ENCODE measurements at places on chromosomes 7 and 10.

DNA sequence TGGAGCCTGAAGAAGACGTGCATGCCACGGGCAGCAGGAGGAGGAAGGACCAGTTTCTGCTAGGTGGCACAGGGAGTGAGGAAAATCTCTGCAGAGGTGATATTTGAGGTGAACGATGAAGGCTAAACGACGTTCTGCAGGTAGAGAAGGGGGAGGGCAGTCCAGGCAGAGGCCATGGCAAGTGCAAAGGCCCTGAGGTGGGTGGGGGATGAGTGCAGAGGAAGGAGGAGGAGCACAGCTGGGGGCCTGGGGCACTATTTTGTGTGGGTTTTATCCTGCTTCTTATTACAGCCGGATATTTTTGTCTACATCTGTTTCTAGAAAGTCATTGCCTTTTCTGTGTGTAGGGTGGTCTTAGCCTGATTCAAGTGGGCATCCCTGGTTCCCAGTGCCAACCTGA lies 57.6 kb downstream of the GOLGA7B start:
- DNase-seq: no peak

- no peak for DNase-seq
Observed at GRCh38 chr7:105022458-105022857, 8.5 kb downstream of the KMT2E start.

- no peak for DNase-seq
Observed at GRCh38 chr7:45978731-45979211, 57.7 kb upstream of the IGFBP3 start.

GRCh38 chr7:126804604-126805003 lies 448.1 kb downstream of the GRM8 start:
- DNase-seq: no peak

GRCh38 chr7:104643587-104644217 lies 315.3 kb downstream of the LHFPL3 start:
- DNase-seq: peak; percentile 15

DNA sequence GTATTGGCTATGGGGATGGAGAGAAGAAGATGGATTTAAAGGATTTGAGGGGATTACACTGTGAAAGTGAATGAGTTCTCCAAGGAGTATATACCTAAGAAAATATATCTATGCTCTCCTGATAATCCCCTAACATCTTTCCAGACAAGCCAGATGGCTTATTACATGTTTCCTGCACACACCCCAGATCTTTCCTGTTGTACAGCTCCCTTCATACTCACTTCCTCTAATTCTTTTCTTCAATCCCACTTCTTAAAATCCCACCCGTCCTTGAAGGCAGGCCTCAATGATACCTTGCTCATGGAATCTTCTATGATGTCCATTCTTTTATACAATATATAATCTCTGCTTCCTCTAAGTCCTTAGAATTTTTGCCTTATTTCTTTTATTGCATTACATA lies 317.2 kb upstream of the DGKB start:
- DNase-seq: no peak

DNA sequence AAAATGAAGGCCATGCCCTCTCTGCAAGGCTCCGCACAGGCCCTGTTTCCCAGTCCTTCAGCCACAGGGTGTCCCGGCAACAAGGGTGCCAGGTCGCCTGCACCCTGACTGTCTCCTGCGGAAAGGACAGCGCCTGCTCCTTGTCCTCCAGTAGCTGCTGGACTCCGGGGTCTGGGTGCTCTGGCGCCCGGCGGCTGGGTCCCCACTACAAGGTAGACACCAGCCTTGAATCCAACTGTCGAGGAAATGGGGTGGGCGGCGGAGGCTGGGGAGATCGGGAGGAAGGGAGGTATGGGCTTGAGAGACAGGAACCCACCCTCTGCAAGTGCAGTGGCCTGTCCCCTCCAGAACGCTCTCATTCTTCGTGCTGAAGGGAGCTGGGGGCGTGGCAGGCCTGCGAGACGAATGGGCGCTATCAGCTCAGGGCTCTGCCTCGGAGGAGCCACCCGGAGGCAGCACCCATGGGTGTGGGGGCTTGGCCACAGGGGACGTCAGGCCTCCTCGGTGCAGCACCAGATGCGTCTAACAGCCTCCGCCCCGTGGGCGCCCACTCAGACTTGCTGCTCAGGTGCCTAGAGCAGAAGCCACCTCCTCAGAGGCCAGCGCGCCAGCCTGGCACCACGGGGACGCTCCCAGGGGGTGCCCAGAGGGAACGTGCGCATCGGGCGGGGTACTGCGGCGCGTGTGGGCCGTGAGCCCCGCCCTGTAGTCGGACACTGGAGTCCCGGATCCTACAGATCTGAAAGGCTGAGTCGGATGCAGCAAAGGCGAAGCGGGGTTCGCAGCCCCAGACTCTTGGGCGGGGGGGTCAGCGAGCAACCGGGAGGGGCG lies 15.6 kb downstream of the ADAM8 start:
- peak; percentile 73 for DNase-seq

GRCh38 chr10:63365976-63366765 lies 99.6 kb downstream of the JMJD1C start:
- no peak for DNase-seq

DNA sequence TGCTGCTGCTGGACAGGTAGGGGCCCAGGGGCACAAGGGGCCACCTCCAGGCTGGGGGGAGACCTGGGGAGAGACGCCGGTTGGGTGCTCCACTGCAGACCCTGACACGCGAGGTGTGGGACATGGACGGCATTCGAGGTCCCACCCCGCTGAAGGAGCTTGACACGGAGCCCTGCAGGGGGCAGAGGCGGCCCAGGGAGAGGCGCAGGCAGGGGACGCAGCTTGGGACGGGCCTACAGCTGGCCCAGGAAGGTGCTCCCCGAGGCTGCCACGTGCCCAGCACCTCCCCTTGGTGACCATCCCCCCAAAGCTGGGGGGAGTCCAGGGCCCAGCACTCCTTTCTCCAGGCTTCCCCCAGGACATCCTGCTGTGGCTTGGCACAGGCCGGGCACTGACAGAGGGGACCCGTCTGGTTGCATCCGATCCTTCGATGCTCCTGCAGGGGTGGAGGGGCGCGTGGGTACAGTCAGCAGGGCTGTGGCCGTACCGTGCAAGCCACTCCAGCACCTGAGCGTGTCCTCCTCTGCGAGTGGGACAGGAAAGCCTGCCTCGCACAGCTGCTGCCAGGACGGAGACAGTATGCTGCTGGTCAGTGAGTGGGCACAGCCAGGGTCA lies 174.4 kb downstream of the ELFN1 start:
- DNase-seq: no peak

GRCh38 chr10:33434933-33435332 lies 100.5 kb upstream of the NRP1 start:
- DNase-seq: no peak

- DNase-seq: peak; percentile 39
Observed at GRCh38 chr7:17298840-17299482, 509 bp downstream of the AHR start.

- no peak for DNase-seq
Observed at GRCh38 chr10:84452003-84452402, 123.6 kb downstream of the CCSER2 start.

DNA sequence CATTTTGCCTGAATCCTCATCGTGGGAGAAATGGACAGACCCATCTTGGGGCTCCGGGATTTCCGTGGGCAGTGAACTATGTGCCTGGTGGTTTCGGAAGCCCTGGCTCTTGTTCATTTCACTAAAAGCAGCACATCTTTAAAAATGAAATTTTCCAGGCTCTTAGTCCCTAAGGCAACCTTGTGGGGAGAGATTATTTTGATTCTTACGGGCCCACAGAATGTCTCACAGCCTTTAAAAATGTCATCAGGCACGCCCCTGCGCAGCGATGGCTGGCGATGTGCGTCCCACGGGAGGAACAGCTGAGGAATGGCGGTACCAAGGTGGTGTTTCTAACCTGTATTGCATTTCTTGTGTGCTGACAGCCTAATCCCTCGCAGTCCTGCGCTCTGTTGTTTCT lies 189.7 kb downstream of the CCDC3 start:
- DNase-seq: no peak

DNA sequence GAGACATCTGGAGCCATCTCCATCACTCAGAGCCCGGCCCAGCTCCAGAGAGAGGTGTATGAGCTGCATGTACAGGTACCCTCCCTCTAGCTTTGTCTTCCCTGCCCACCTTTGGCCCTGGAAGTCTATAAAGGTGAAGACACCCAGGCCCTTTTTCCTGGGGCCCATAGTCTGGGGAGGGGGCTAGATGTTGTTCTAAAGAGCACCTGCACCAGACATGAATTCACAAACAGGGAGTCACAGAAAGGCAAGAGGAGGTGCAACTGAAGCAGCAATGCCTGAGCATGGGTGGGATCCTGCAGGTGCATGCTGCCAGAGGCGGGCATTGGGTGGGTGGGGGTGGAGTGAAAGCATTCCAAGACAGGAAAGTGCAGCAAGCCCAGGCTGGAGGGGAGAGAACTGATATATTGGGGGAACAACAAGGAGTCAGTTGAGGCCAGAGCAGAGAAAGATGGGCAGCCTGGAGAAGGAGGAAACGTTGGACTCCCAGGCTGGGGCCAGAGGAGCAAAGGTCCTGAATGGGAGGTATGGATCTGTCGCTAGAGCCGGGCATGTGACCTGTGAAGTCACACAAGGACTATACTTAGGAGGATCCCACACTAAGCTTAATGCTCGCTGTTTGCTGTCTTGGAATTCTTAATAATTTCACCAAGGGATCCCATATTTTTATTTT lies 11.7 kb downstream of the CDHR1 start:
- no peak for DNase-seq

GRCh38 chr10:85916994-85917573 lies 449.5 kb downstream of the GRID1 start:
- DNase-seq: no peak

GRCh38 chr10:130023454-130024230 lies 59.6 kb upstream of the EBF3 start:
- DNase-seq: no peak

GRCh38 chr7:157129200-157129599 lies 9.5 kb upstream of the UBE3C start:
- DNase-seq: no peak

GRCh38 chr10:20271490-20271889 lies 455.3 kb downstream of the PLXDC2 start:
- DNase-seq: no peak

DNA sequence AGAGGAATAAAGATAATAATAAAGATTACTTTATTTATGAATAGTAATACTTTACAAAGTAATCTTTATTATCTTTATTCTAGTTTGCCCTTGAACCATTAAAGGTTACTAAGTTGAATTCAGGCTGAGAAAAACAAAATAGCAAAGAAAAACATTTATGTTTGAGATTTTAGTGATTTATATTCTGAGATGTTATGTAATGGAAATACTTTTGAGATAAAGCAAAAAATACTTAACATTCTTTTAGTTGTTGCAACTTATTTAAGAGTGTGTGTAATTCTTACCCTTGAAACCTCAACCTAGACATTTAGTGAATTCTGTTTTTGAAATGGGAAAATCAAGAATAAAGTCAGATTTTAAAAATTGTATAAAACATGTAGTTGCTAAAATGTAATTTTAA lies 40.0 kb downstream of the MINPP1 start:
- no peak for DNase-seq

- no peak for DNase-seq
Observed at GRCh38 chr10:78769526-78769925, 299.2 kb upstream of the ZMIZ1 start.

DNA sequence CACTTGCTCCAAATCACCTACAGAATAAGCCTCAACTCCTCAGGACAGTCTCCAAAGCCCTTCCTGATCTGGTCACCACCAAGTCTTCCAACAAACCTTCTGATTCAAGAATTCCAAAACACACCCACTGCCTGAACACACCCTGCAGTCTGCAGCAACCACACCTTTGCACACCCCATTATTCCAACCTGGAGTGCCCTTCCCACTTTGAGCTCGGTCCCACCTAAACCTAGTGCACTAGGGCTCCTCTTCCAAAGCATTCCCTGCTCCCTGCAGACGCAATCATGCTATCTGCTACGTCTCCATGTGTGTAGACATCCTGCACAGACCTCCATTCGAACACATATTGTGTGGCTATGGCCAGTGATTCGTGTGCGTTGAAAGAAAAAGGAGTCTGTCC lies 289.3 kb downstream of the GRID1 start:
- no peak for DNase-seq

GRCh38 chr7:47091141-47091540 lies 490.8 kb downstream of the TNS3 start:
- DNase-seq: no peak

GRCh38 chr7:129657363-129657762 lies 45.8 kb downstream of the NRF1 start:
- no peak for DNase-seq

GRCh38 chr7:33666531-33666930 lies 238.8 kb upstream of the BMPER start:
- DNase-seq: no peak

GRCh38 chr7:3955751-3956696 lies 655.0 kb downstream of the SDK1 start:
- DNase-seq: peak; percentile 11

- peak; percentile 74 for DNase-seq
Observed at GRCh38 chr7:26865094-26865388, 651 bp upstream of the SKAP2 start.

DNA sequence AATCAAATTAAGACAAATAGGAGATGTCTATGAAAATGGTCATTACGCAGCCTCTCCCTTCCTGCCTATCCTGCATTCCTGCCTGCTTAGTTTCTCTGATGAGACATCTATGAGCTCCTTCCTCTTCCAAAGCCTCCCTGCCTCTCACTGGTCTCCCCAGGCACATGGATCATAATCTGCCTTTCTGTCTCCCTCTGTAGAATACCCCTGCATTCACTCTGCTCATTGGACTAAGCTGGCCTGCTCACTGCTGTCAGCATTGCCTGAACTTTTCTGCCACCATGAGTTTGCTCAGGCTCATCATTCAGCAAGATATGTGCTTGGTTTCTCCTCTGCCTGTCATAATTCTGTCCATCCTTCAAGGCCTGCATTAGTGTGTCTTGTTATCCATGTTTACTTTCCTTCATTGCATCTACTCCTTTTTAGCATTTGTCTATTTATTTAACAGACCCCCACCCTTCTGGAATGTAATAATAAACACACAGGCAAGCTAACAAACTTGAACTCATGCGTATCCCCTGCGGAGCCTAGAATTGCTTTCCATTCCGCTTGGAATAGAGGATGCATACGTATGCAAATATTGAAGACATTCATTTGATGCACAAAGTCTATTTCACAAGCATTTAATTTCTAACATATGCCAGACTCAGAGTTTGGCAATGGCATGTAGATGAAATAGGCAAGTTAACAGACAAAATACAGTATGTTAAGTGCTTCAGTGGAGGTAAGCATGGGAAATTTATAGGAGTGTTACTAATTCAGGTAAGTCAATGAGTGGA lies 88.3 kb downstream of the PTPRZ1 start:
- DNase-seq: peak; percentile 4

- no peak for DNase-seq
Observed at GRCh38 chr10:133324857-133325260, 11.8 kb downstream of the CALY start.

DNA sequence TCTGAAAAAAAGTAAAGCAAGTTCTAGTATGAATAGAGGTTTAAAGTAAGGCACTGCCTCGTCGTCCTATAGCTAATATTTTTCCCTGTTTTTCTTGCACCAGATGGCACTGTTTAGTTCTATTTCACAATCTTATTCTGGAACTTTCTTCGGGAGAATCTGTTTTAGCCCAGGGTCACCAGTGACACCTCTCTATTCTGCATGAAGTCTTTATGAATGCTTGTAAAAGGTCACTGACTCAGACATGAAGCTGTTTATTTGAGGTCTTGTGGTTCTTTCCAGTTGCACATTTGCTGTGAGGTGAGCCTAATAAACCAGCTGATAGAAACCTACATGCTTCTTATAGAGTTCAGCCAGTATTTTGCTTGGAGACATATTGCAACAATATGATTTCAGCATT lies 444.3 kb downstream of the AUTS2 start:
- DNase-seq: no peak

GRCh38 chr10:131933016-131933695 lies 32.3 kb downstream of the PPP2R2D start:
- no peak for DNase-seq

All from A549 (cell line).